SK-N-SH treated with all-trans-retinoic acid at 6 μM for 48 hours (cell line): ENCODE measurements at places on chromosomes 7 and 10.

DNA sequence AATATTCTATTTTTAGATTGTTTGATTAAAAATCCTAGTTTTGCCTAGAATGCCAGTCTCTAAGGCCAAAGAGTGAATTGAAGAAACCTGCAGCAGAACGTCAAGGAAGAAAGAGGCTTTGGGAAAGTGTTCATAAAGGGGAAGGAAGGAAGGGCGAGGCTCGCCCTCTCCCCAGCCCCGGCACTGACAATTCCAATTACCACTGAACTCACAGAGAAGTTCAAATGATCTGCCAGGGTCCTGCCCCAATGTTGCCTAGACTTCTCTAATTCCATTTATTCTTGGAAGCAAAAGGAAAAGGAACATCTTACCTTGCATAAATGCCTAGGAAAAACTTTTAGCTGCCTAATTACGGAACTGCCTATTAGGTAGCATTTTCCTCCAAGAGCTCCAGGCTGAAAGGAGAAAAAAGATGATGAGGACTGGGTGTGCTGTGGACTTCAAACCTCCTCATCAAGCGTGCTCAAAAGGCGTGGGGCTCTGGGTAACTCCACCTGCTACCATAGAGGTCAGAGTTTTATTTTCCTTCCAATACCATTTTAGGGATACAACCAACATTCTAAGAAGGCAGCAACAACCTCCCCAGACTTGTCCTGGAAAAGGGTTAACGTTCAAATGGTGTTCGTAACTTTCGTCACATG lies 134.5 kb downstream of the PKD1L1 start:
- no peak for ATAC-seq

DNA sequence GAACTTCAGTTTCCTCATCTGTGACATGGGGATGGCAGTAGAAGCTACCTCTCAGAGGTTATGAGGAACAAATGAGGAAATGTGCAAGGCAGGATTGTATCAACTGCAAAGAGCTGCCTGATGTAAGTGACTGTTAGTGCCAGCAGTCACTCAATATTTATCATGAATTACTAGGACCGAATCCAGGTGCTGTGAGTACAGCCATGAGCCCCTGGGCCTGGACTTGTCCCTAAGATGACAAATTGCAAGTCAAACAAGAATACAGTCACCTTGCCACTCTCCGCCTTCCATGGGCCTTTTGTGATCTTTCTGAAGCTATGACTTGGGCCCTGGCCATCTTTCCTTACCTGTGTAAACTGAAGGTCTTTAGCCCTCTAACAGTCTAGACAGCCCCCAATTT lies 27.7 kb upstream of the TLX1 start:
- ATAC-seq = no peak

DNA sequence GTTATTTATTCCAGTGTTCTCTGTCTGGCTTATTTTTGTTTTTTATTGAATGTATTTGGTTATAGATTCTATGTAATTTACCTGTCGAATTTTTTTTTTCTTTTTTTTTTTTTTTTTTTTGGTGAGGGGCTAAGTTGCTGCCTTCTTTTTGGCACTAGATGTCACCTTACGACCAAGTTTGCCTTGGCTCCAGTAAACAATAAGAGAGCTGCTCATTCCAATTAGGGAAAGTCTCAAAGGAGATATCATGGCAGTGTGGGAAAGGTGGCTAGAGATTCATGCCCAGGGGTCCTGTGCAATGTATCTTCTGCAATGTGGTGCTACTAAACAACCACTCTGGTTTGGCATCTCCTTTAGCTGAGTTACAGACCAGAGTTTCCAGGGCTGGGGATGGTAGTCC lies 84.0 kb downstream of the PTPN20 start:
- no peak for ATAC-seq

GRCh38 chr10:72063703-72064391 lies 24.5 kb downstream of the SPOCK2 start:
- no peak for ATAC-seq

DNA sequence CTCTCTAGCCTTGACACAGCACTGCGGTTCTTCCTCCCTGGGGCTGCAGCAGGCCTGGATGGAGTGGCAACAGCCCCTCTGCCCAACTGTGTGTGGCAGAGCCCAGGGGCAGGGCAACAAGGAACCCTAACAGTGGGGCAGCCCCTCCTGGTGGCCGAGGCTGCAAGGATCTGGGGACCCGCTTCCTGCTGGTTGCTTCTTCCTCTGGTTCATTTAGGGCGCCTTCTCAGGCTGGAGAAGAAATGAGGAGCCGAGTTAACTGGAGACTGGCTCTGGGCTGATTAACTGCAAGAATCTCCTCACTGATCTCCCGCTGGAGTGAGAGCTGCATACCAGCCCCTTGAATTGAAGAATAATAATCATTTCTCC lies 80.1 kb upstream of the EMX2 start:
- no peak for ATAC-seq

- ATAC-seq = no peak
Observed at GRCh38 chr7:36346260-36346831, 43.3 kb upstream of the ANLN start.
